ENCODE measurements at places on chromosomes 11 and 22. TPM values are rescaled to one million over a fixed set of nuclear protein-coding genes. Genes with fewer than 3 reads are reported as not detected.

GRCh38 chr11:111532365-111532709 lies 8.2 kb upstream of the LAYN start:
- no peak for DNase-seq

- no peak for DNase-seq
These were observed 352.0 kb upstream of the MPPED2 start for GRCh38 chr11:30938171-30938570.

DNA sequence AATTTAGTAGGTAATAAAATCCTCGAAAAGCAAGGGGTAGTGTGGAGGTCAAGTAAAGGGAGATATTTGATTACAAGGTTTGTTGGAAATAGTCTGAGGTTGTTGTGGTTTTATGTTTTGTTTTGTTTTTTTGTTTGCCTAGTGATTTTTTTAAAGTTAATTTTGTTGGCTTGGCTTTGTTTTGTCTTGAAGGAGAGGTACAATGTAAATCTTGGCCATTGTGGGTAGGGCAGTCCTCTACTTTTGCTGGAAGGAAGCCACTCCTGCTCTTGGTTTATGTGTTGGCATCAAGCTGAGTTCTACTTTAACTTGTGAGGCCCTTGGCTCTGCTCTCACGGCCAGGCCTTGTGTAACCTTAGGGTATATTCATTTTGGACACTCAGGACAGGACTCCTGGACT lies 3.2 kb downstream of the AMOTL1 start:
- DNase-seq: no peak

The NXPE4 gene
- total RNA-seq: not detected

GRCh38 chr11:33068611-33069340 lies 29.4 kb downstream of the TCP11L1 start:
- DNase-seq: no peak

DNA sequence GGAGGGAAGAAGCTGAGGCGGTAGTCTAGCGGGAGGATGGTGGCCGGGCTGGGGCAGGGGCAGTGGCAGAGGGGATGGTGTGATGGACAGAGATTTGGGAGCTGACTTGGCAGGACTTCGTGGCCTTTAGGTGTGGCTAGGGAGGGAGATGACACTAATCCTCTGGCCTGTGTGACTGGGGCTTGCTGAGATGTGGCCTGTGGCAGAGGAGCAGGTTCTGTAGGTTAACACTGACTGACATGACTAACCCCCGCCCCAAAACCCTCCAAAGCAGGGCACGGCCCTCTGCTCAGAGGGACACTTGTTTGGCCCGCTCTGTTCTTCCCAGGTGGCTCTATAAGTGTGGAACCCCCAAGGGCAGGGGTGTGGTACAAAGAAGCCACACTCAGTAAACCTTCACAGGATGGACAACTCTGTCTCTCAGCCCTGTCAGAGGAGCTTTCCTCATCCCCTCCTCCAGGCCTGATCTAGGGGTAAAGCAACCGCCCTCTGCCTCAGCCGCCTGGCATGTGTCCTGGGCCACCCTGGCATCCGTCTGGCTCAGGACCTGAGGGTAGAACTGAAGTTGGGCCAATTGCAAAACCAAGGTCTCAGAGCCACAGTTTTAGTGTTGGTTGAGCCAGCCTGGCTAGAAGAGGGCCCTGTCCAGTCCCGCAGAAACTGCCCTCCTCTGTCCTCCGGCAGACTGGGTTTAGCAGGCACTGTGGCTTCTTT lies 15.6 kb downstream of the TOM1 start:
- DNase-seq: no peak

The SYT8 gene
- total RNA-seq: 2.1 TPM

All from A172 (cell line).